Stimulated activated naive CD4-positive, alpha-beta T cell (primary cell): ENCODE measurements at places on chromosomes 1 and 21.

DNA sequence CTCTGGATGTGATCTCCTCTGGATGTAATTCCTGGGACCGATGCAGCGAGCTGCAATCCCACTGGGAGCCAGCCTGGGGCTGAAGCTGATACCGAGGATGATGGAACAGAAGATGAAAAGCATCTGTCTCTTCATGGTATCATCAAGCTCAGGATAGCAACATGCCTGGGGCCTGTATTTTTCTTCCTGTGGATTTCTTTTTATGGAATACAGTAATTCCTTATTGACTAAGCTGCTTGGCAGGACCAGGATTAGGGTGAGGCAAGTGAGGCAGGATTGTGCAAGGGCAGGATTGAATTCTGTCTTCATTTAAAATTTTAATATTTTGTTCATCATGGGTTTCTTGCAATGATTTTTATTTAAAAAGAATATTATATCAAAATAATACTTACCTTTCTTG, 86.6 kb downstream of the SLC25A24 start:
- DNase-seq = no peak

DNA sequence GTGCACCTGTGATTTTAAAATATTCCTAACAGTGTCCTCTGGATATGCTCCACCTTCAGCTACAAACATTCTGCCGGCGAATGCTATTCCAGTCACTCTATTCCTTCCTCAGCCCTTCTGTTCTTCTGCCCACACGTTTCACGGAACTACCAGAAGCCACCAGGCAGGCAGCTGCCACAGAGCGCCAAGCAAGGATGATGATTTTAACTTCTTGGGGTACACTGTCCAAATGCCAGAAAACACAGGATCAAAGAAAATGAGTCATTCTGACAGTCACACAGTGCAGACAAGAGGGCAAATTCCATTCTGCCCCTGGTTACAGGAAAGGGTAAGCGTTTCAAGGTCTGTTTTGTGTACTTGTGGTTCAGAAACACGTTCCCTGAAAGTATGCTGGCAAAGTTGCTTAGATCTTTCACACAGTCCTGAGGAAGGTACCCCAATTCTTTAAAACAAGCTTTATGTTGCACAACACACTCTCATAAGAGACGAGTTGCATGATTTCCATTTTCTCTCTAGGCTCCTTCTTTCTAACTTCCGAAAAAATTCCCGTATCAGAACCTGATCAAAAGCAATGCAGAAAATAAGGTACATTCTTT, 508.3 kb upstream of the PKN2 start:
- DNase-seq = no peak

DNA sequence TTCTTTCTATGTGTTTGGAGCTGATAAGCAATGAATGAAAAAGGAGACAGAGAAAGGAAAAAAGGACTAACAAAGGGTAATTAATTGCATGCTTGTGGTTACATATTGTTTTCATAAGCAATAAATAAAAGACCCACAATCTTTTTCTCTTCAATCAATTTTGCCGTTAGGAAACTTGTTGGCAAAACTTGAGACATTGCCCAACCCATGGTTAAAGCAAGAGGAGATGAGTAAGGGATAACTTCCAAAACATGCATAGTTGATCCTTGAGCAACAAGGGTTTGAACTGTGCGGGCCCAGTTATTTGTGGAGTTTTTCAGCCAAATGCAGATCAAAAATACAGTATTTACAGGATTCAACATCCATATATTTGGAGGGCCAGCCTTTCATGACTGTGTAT, 572.4 kb downstream of the AMY1C start:
- DNase-seq = no peak

DNA sequence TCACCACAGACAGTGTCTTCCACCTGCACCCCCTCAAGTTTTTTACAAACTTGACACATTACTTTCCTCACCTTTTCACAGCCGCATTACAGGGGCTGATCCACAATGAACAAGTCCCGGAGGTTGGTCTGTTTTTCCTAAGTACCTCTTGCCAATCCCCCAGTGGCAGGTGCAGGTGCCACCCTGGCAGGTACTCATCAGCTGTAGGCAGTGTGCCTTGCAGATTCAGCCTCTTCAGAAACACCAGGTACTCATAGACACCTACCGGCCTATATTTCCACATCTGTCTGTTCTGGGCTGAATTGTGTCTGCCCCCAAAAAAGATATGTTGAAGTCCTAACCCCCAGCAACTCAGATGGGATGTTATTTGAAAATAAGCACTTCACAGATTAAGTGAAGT, 81.4 kb upstream of the CNIH3 start:
- no peak for DNase-seq

- DNase-seq = no peak
These were observed 73.9 kb downstream of the PLXNA2 start for GRCh38 chr1:208170252-208170651.

DNA sequence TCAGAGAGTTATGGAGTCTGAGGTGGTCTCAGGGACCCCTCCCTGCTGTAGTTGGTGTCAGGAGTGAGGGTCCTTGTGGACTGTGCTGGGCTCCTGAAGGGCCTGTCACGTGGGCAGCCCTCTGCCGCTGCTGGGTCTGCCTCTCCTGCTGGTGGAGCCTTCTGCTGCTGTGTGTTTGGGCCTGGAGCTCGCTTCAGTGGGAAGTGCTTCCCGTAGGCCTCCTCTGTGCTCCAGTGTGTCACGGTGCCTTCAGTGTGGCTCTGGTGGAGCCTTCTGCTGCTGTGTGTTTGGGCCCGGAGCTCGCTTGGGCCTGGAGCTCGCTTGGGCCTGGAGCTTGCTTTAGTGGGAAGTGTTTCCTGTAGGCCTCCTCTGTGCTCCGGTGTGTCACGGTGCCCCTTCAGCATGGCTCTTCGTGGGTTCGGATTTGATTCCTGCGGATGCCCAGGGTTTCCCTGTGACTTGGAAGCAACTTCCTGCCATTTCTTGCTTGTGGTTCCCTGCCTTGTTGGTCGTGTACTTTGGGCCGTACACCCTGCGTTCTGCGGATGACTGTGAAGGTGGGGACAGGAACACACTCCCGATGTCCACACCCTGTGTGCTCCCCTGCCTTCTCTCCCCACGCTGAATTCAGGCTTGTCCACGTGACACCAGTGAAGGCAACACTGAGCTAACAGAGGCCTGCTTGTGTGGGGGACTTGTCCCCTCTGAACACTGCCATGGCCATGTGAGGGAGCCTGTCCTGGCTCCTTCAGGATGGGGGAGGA, 19.5 kb downstream of the C1orf174 start:
- DNase-seq = no peak

GRCh38 chr1:206079135-206079534, 26.2 kb downstream of the RHEX start:
- no peak for DNase-seq

- no peak for DNase-seq
These were observed 21.6 kb upstream of the TRABD2B start for GRCh38 chr1:48018799-48019198.

DNA sequence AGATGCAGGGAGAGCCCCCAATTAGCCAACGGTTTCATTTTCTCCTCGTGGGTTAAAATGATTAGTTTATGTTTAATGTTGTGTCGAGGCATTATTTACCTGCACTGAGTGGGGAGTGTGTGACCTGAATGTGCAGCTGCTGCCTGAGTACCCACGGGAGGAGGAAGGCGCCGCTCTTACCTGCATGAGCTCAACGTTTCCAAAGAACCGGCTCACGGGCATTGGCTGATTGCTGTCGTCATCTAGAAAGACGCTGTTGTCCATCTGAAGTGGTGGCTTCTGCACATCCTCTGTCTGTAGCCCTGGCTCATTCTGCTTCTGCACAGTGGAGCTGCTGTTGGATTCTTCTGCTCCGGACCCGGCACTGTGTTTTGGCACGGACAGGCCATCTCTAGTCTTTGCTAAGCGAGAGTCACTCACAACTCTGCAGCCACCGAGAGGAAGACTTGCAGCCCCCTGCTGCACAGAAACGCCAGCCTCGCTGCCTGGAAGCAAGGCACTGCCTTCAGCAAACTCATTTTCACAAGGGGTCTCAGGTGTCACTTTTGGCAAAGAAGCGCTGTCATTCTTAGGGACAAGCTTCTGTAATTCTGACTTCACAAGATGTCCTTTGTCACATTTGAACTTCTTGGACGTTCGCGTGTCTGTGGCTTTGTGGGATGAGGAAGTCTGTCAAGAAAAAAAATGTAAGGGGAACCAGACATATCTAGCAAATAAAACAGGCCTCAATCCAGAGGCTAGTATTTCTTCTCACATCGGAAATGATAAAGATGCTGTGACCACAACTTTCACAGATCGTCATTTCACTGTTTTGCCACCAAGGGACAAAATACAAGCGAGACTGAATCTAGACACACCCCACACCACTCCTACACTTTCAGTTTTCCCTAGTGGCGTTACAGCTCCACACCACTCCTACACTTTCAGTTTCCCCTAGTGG, 9.4 kb downstream of the C1orf174 start:
- no peak for DNase-seq

DNA sequence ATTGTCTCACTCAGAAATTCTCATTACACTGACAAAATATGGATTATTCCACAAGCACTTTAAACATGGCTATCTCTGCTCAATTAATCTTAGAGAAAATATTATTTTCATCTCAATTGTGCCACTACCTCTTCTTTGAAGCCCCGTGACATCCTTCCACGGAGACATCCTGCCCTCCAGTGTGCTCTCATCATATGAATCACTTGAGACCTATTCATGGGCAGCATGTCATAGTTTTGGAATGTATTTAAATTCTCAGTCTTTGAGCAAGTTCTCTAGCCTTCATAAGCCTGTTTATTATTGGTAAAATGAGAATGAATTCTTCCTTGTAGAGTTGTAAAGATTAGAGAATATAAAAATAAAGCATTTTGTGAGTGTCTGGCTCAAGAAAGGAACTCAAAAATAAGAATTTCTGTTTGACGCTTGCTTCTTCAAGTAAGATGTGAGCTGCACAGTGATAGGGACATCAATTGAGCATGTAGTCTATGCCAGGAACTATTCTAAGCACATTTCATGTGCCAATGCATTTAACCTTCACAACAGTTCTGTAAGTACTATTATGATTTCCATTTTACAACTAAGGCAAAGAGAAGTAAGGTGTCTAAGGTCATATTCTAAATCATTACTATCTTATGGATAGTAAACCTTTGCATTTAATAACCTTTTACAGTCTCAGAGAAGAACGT, 557.4 kb upstream of the ZRANB2 start:
- no peak for DNase-seq

DNA sequence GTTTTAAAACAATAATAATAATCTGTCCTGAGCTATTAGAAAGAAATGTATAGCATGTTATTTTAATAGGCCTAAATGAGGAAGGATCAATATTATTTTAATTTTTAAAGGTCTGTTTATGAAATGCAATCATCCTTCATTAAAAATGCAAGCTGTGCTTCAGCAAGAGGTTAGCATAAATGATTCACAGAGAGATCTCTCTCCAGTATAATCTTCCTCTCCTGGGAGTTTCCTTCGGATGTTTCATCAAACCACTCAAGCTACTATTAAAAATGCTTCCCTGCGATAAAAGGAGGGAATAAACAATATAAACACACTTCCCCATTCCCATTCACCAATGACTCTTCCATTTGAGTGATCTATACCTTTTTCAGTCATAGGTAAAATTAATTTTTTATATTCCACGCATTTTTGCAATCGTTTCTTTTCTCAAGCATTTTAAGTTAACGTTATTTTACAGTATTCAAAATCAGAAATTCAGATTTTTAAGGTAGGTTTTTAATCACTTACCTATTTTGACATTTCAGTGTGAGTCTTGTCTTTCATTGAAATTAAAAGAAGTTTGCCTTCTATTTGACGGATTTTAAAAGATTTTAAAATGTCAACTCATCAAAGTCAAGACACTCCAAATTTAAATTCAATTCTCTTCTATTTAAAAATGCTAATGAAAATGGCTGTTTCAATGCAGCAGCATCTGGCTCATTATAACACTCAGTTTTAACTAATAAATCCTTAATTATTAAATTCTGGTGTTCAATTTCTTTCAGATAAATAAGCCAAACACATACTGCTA, 64.3 kb downstream of the RERE start:
- no peak for DNase-seq

DNA sequence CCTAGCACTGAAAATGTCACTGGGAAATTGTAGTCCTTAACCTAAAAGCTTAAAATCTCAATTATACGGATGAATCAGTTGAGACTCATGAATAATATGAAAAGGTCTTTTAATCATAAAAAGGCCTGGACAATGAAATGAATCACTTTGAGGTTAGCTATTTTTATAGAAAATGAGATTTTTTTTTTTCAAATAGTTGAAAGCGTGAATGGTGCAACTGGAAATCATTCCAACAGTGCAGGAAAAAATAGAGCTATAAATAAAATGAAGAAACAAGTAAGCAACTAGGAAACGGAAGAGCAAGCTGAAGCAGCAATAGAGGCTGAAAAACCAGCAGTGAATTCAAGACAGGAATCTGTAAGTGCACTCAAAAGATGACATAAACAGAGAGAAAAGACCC, 142.9 kb downstream of the BACH1 start:
- DNase-seq = no peak

- no peak for DNase-seq
These were observed 16.9 kb downstream of the MORN1 start for GRCh38 chr1:2374252-2375155.

DNA sequence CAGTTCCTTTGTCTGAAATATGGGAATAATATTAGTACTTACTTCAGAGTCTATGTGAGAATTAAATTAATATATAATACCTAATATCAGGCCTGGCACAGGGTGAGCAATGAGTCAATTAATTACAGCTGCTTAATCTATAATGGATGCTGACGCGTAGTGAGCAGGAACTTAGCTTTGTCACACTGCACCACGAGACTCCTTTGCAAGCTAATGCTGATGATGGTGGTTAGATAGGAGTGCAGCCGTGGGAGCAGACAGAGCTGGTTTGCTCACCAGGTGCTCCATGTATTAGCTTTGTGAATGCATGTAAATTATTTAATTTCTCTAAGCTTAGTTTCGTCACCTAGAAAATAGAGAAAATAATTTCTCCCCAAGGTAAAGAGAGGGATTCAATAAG, 35.1 kb downstream of the KCNJ15 start:
- DNase-seq = no peak

- DNase-seq = no peak
These were observed 1.2 kb upstream of the ZBTB40 start for GRCh38 chr1:22450351-22451021.

DNA sequence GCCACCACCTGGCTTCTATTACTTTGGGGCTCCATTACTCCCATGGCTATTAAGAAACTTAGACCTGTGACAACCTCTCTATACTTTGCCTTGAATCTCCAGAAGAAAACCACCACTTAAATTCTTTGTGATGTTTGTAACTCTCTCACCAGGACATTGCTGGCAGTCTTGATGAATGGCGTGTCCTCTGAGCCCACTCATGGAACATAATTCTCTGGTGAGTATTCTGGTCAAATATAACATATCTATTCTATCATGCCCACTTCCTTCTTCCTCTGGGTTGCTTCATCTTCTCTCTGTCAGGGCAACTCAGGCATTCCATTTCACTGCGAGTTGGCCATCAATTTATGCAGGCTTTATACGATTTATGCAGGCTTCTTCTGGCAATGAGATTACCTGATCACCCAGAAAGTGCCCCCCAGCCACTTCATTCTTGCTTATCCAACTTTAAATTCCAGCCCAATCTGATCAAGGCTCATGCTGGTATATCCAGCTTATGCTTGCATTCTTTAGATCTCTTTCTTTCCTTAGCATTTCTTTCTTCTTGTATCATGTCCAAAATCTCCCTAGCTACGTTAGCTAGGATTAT, 112.0 kb upstream of the CHRM3 start:
- no peak for DNase-seq

GRCh38 chr1:15011160-15011559, 142.4 kb upstream of the TMEM51 start:
- DNase-seq = no peak
